EL (cell line): ENCODE measurements at places on chromosomes 12 and 14.

DNA sequence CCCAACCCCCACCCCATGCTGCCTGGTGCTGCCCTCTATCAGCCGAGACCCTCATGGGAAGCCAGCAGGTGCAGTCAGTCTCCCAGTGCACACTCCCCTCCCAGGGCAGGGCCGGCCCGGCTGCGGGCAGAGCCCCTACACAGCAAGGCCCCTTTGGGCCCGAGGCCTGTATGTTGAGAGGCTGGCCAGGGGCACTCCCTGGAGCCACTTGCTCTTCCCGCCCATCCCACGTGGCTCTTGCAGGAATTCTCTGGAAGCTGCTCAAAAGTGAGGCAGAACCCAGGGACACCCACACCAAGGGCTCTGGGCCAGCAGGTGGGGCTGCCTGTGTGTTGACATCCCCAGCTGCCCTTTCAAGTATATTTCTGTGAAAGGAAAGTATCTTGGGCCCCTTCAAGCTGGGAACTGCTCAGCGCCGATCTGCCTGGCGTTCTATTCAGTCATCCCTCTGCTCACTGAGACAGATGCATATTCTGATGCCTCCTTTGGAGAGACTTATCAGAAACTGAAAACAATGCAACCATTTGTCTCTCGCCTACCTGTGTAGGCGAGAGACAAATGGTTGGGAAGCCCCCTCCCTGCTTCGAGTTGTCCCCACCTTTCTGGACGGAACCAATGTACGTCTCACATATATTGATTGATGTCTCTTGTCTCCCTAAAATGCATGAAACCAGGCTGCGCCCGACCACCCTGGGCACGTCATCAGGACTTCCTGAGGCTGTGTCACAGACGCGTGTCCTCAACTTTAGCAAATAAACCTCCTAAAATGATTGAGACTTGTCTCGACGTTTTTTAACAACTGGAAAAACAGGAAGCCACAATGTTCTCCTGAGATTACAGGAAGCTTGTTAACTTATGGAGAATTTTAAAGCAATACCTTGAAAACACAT lies 6.0 kb downstream of the GPR132 start:
- no peak for DNase-seq

DNA sequence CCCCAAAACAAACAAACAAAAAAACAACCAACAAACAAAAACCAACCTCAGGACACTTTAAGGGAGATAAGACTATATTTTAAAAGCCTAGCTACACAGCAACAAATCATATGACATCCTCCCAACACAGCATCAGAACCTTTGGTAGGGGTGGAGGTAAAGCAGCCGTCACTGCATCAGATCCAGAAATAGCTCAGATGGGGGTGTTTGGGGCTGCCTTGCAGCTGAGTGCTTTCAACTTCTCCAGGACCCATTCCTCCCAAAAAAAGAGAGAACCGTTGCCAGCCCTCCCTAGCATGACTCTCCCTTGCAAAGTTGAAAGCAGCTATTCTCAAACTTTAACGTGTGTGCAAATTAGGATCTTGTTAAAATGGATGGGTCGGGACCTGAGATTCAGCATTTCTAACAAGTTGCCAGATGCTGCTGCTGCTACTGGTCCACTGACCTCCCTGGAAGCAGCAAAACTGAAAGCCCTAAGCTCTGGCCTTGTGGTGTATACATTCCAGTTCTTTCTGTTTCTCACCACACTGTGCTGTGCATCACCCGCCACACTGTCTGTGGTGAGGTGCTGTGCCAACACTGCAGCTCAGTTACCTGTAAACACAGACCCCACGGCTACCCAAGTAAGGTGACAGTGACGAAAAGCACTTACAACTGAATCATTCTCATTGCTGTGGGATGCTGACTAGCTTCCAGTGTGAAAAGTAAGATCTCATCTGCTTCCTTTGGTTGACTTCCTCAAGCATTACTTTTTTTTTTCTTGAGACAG lies 54.0 kb downstream of the SLC38A1 start:
- no peak for DNase-seq

- DNase-seq = peak; percentile 90
Observed at GRCh38 chr12:115149685-115150378, 465.9 kb upstream of the TBX3 start.

DNA sequence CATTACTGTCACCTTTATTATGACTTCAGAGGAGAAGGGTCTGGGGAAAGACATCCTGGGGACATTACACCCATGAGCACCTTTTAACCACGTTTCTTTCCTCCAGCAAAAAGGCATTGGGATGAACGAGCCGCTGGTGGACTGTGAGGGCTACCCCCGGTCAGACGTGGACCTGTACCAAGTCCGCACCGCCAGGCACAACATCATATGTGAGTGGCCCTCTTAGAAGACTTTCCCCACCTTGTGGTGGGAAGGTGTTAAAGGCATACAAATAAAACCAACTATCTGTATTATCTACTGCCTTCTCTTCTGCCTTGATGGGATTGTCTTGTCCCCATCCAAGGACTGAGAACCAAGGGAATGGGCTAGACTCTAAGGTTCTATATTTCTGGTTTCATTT lies 6.0 kb downstream of the PSMD9 start:
- DNase-seq = peak; percentile 32

DNA sequence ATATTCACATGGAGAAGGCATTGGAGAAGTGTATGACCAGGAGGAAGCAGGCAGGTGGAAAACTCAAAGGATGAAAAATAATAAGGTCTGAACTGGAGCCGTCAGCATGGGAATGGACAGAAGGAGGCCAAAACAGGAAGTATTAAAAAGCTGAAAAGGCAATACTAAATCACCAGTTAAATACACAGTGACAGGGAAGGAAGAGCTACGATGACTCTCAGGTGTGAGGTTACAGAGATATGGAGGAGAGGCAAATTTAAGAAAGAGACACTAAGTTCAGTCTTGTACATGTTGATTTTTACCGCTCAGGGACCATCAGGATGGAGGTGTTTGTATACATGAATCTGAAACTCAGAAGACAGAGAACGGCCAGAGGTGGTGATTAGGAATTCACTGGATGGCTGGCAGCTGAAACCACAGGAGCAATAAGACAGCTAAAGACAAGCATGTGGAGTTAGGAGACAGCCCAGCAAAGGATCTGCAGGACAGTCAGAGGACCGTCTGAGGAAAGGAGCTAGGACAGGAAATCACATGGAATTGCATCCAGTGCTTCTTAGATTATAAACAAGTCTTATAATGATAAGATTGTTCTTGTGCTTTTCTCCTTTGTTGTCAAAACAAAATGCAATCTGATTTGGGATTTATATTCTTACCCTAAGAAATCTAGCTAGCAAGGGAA lies 33.9 kb upstream of the CDKN3 start:
- no peak for DNase-seq

DNA sequence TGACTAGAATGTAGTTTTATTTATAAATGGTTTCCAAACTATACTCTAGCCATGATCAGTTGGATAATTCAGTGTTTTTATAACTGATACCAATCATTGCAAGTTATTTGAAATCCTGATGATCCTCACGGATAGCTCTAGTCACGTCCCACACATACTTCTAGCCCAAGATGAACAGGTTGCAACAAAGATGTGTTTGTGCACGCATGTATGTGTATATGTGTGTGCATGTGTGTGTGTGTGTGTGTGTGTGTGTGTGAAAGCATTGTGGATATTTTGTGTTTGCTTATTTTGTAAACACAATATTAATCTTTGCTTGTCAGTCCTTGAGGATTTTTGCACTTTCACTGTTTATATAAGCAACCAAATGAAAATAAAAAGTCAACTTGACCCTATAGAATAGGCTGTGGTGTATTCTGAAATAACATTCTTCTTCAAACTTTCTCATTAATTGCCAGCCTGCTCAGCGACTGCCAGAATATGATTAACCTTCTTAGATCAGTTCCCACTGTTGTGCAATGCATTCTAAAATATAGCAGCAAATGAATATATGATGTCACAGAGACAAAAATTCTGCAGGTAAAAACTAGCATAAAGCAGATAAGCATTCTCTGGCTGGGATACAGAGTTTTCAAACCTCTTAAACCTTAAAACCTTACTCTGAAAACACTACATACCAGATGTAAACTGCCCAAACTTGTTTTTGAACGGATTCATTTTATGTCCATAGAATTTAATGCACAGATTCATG lies 48.8 kb upstream of the HIF1A start:
- no peak for DNase-seq

GRCh38 chr12:13288937-13289652 lies 92.6 kb downstream of the EMP1 start:
- DNase-seq = no peak

- DNase-seq = no peak
Observed at GRCh38 chr14:77355811-77356210, 21.1 kb downstream of the TMED8 start.

- DNase-seq = no peak
Observed at GRCh38 chr14:95065411-95065810, 91.9 kb downstream of the DICER1 start.

GRCh38 chr12:40668099-40668529 lies 24.1 kb upstream of the CNTN1 start:
- no peak for DNase-seq

DNA sequence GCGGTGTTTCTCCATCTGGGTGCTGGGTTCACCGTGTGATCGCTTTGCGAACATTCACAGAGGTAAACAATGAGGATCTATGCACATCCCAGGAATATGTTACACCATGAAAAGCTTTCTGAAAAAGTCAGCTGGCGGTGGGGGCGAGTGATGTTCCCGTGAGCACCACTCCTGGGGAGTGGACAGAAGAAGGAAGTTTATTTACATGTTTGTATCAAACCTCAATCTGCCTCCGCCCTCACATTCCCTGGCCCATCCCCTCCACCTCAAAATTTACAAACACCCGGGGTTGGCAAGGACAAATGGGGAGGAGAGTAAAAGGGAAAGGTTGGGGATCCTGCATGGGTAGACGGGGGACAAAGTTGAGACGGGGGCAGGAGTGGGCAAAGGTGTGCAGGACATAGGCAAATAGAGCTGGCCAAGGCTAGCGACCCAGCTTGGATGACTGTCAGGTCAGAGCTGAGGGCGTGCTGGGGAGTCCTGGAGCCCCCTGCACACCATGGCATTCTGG lies 6.9 kb downstream of the TNFRSF1A start:
- DNase-seq = no peak

DNA sequence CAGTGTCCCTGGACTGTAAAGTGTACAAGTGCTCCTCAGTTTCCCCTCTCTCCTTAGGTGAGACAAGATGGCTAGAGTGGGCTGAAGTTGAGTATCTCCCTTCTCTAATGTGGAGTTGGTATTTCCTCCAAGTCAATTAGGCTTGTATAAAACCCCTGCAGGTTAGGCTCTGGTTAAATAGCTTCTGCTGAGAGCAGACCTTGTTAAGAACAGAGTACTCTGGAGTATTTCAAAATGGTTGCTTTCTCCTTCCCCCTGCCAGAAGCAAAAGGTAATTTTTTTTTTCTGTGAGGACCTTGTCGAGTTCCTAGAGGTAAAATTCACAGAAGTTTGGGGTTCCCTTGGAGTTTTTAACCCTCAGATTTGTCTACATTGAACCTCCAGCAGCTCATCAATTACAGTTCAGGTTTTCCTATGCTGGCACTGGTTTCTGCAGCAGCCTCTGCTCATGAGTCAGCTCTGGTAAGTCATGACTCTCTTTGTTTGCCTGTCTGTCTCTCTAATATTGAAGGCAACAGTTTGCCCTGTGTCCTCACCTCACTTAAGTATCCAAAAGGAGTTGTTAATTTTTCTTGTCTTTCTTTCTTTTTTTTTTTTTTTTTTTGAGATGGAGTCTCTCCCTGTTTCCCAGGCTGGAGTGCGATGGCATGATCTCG lies 27.8 kb upstream of the GLIPR1 start:
- peak; percentile 34 for DNase-seq

- DNase-seq = peak; percentile 99
Observed at GRCh38 chr14:23062002-23062401, 4.7 kb upstream of the CDH24 start.

DNA sequence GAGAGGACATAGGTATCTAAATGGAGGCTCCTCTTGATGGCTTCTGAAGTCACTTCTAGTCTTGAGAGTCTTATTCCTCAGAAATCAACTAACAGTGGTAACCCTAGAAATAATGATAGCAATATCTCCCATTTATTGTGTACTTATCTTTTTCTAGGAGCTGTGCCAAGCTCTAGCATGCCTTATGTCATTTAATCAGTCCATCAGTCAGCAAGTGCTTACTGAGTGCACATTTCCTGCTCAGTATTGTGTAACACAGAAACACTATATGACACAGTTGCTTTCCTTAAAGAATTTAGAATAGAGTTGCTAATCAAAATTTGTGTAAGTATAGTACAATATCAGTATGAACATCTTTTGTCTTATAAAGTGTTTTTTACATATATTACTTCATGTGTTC lies 36.6 kb downstream of the KRT76 start:
- DNase-seq = no peak

DNA sequence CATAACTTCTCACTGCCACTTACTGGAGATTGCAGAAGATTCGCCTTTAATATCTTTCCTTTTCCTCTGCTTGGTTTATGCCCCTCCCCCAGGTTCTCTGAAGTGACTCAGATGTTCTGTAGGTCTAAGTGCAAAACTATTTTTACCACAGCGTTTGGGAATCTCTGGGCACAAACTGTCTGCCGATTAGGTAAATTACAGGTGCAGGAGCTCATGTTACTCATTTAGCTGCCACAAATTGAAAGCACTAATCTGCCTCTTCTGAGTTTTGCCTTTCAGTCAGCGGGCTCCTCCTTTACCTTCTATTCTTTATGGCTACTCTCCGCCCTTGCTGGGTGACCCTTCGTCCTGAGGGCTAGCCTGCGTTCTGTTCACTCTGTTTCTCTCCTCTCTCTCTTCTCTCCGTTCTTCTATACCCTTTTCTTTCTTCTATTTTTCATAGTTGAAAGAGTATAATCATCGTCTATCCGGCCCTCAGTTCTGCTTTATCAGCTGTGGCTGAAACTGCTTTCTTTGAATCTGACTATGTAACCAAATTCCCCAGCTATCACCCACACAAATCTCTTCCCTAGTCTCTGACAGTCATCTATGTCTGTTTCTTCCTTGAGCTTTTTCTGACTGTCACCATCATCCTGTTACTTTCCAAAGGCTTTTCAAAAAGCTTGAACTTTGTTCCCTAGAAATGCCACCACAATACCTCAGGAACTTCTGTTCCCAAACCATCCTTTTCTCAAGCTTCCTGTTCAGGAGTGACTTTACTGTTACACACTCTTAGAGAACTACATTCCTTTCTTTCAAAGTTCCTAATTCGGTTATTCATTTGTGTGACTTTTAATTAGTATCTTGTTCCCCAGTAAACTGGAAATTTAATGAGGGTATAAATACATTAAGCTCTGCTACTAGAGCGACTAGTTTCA lies 4.3 kb upstream of the MYF6 start:
- peak; percentile 72 for DNase-seq

DNA sequence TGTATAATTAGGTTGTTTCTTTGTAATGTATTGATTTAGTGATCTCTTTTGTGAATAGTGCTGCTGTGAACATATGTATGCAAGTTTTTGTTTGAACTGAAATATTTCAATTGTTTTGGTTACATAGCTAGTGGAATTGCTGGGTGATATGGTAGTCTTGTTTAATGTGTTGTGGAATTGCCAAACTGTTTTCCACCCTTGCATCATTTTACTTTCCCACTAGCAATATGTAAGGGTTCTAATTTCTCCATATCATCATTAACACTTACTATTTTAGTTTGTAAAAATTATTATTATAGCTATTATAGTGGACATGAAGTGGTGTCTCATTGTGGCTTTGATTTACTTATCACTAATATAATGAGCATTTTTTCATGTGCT lies 5.9 kb downstream of the G2E3 start:
- no peak for DNase-seq

- DNase-seq = peak; percentile 14
Observed at GRCh38 chr12:131171029-131171428, 217.3 kb downstream of the ADGRD1 start.
